NCI-H526 (cell line): ENCODE measurements at places on chromosomes 7 and 10.

DNA sequence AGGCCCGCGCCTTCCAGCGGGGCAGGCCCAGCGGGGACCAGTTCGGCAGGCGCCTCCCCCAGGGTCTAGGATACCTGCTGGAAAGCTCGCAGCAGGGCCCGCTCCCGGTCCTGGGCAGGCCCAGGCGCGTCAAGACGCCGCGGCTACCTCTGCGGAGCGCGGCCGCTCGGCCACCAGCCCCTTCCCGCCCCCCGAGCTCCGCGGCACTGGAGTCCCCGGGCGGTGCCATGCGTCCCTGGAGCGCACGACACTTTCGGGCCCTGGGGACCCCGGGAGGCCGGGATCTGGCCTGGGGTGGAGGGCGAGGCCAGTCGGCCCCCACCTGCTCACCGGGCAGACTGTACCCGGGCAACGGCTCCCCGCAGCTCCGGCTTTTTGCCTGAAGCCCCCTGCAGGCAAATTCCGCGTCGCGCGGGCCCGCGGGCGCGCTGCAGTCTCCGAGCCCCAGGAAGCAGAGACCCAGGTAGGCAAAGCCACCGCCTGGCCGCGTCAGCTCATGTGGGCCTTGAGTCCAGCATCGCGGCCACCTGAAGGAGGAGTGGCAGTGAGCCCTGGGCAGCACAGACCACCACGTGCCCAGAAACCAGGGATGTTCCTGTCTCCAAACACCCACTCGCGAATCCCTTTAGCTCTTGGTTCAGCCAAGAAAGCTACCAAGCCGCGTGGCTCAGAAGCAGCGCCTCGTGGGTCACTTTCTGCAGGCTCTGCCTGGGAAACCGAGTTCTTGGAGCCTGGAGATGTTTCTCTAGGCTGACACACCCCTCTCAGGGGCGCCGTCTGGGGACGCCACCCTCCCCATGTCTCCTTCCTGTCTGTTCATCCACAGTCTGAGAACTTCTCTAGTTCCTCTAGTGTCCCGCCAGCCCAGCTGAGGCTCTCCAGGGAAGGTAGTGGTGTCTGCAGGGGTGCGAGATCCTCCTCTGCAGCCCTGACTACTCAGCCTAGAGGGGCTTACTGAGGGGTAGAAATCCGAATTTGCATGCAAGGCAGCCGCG lies 46.1 kb upstream of the APBB1IP start:
- no peak for DNase-seq

DNA sequence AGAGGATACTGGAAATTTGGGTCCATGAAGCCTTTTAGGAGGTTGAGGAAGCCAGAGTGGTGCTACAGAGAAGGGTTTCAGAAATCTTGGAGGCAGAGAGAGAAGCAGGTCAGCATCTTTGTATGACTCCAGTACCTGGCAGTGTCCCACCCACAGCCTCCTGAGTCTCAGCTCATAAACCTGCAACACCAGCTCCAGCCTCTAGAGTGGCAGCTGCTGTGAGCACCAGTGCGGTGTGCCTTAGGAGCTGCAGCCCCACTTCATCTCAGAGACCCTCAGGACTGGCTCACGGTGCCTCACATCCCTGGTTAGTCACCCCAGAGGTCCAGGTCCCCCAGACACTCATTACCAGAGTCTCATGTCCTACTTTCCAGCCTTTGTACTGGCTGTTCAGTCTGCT lies 84.8 kb upstream of the PRKAR2B start:
- peak; percentile 29 for DNase-seq

- no peak for DNase-seq
Measured at GRCh38 chr10:118518095-118518494, 77.4 kb downstream of the PRLHR start.

- DNase-seq, result no peak
Measured at GRCh38 chr10:53314876-53315275, 542.3 kb upstream of the MBL2 start.

DNA sequence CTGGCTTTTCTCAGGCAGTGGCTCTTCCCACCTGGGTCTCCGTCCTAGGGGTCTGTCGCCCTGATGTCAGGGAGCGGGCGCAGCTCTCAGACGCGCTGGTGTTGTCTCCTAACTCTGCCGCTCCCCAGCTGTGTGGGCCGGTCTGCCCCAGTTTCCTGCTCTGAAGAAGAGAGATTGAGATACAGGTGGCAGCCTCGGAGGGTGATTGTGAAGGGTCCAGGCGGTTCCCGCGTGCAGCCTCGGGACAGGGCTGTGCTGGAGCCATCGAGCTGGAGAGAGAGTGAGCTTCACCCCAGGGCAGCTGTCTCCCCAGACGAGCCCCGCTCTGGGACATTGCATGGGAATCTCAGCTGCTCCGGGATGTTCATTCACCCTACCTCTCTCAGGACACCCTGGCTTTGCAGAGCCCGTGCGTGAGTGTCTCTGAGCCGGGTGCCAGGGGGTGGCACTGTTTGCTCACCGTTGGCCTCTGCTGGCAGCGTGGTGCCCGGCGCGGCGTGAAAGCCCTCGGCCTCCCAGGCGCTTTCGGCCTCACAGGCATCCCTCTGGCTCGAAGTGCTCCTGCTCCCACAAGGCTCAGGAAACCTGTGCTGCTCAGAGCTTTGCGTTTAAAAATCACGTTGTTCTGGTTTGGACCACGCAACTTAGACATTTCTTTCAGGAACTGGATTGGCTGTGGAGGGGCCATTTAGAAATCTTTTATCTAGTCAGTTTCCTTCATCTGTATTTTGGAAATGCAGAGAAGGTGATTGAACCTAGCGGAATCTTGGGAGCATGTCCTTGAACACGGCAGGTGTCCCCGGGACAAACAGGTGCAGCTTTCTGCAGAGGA lies 33.8 kb upstream of the ZFAND2A start:
- DNase-seq, result no peak

DNA sequence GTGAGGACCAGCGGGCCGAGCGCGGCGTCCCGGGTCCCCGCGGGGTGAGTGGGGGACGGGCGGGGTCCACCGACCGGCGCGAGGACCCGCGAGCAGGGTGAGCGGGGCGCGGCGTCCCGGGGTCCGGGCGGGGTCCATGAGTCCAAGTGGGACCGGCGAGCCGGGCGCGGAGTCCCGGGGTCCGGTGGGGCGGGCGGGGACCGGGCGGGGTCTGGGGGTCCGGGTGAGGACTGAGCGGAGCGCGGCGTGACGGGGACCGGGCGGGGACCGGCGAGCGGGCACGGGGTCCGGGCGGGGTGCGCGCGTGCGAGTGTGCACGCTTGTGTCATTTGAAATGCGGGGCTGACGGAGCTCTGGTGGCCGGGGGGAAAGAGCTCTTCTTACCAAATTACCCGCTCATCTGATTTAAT lies 765 bp downstream of the CELF2 start:
- DNase-seq, result no peak

DNA sequence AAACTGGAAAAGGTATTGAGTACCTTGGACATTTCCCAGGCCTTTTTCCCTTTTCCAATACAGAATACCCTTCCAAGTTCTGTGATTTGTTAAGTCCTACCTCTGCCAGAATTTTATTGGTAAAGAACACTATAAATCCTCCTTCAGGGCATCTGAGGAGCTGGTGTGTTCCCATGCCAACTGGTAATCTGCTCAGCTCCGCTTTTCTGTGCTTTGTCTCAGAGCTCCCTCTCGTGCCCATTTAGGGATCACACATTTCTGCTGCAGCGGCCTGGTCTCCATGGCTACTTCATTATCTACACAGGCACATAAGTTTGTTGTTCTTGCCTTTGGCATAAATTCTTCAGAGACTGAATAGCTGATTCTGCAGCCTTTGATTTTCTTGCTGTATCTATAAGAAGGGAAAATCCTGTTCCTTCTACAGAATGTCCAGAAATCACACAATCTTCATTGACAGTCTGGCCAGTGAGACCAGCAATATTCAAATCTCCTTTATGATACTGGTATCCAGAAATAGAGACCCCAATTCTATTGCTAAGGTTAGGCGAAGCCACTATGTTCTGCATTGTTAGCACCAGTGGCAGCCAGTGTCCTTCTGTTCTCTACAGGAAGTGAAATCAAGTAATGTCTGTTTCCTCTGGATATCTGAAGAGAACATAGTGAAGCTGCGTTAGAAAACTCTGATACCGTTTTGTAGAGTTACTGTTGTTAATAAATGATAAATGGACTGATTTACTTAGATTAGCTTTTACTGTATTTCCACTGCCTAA lies 51.9 kb downstream of the DENND11 start:
- DNase-seq, result peak; percentile 88

GRCh38 chr7:142790056-142790455 lies 19.3 kb downstream of the PRSS2 start:
- DNase-seq, result no peak

DNA sequence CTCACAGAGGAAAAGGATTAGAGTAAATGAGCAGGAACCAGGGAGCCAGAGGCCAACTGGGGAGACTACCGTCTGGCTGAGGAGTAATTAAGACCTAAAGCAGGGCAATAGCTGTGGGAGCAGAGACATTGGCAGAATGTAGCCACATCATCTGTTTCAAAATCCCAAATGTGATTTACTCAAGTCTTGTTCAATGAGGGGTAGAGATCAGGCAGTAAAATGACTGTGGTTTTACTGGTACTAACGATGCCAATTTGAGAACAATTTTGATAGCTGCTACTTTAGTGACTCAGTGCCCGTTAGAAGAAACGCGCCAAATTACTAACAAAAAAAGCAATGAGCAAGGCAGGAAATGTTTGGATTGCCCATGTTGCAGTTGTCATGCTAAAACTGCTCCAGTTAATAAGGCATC lies 12.7 kb upstream of the MIOS start:
- DNase-seq, result no peak

DNA sequence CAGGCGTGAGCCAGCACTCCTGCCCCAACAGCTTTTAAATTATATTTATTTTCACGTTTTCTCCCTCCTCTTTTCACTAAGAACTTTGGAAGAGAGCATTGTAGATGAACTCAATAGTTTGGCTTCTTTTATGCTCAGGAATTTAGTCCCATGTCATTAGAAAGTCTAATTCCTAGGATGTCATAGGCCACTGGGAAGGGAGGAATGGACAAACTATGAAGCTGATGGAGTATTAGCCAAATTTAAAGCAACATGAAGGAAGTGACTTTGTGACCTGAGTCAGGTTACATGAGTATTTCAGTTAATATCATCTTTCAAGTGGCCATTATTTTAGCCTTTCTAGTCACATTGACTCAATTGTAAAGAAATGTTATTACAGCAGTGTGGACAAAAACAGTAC lies 18.0 kb upstream of the OPN4 start:
- DNase-seq, result no peak

- DNase-seq, result no peak
Measured at GRCh38 chr10:27720529-27720928, 25.1 kb downstream of the MKX start.

- DNase-seq, result no peak
Measured at GRCh38 chr10:70090013-70090412, 37.4 kb downstream of the MACROH2A2 start.

DNA sequence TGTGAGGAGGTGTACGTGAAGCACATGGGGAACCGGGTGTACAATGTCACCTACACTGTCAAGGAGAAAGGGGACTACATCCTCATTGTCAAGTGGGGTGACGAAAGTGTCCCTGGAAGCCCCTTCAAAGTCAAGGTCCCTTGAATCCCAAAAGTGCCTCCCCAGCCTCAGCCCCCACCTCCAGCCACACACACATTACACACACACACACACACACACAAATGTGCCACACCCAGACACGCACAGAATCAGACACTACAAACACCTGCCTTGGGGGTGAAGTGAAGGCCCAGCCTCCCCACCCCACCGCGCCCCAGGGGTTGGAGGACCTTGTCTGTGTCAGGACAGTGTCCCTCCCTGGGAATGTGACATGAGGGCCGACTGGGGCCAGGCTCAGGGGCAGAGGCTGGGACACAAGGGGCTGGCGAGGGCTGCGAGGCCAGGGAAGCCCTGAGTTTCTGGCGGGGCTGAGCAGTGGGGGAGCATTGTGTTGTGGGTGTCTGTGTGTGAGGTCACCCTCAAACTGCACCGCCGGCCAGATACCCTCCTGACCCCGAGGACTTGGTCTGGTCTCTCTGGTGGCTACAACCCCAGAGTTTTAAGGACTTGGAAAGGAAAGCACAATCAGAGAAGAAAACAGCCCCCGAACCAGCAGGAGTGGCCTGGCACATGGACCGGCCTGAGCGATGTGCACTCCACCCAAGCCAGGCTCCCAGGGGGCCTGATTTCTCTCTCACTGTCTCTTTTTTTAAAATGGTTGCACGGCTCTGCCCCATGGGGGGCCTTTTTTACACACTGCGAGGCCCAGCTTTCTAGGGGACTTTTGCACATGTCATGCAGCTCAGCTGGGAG lies 4.0 kb upstream of the ATP6V1F start:
- no peak for DNase-seq

GRCh38 chr10:3107426-3107961 lies 40.1 kb downstream of the PFKP start:
- DNase-seq, result no peak

DNA sequence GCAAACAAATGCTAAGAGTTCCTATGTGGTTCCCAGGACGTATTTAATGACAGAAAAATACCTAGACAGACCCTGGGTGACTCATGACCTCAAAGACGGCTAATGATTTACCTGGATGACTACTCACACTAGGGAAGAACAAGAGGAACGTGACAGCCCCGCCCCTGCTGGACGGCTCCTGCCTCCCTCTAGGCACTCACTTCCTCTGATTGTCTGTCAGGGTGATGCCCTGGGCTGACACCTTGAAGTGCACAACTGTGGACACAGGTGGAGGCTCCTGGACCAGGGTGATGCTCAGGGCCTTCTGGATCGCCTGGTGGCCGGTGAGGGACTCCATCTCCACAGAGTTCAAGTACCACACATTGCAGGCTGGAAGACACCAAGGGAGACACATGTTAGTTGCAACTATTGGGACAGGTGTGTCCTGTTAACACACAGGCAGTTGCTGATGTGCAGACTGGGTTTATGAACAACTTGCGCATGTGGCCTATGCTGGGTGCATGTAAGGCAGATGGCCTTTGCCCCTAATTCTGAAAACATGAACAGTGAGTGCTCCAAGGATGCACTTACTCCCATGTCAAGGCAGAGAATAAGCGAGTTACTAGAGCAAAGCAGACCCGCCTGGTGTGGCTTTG lies 298.3 kb downstream of the TNS3 start:
- DNase-seq, result no peak

DNA sequence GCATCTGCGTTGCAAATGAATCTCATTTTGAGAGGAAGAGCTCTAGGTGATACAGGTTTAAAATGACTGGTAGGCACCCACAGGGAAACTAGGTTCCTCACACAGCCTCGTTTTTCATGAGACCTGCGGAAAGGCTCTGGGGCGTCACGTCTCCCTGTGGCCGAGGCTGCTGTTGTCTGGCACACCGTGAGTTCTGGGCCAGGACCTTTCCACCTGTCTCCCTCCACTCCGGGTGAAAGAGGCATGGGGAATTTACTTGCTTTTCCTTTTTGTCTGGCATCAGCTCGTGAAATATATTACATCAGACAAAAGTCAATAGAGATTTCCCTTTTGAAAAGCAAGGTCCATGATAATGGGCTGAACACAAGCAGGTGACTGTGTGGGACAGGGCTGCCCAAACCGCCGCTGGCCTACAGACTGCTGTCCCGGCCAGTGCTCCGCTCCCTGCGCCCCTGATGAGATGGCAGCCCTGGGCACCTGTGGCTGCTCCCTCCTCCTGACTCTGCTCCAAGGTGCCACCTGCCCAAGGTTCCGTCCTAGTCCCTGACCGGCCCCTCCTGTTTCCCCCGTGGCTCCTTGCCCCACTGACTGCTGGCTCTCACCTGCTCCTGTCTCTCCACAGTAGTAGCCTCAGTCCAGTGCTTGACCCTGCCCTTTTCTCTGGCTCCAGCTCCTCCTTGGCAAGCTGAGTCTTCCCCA lies 109.6 kb downstream of the NKX6-2 start:
- DNase-seq, result no peak
